Activated T-helper 1 cell treated with anti-CD3 and anti-CD28 coated beads, Interleukin-12 subunit alpha, Interleukin-12 subunit beta, Interleukin-2, Interleukin-4 antibody, amounts not matched to agents 30 ng/mL and 10 ng/mL and 1 ng/mL, durations not matched to agents 14 hours and 24 hours and 36 hours (primary cell): ENCODE measurements at places on chromosomes 3 and 15.

GRCh38 chr15:84832448-84833040, 15.4 kb downstream of the ALPK3 start:
- DNase-seq: no peak

GRCh38 chr3:196127308-196128040, 45.6 kb upstream of the TFRC start:
- DNase-seq: peak; percentile 42

DNA sequence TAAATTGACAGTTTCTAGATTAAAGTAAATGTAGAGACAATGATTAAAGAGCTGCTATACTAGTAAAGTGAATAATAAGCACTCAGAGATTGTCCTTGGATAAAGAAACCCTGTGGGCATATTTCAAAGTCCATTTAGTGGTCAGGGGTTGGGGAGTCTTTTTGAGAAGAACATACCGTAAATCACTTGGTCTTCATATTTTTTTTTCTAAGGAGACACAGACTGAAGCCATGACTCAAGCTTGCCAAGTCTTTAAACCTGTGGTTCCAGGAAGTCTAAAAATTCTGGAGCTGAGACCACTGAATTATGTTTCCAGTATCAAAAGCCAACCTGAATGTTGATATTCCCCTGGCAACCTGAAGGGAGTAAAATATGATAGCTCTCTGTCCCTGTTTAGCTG, 171.0 kb downstream of the TPRG1 start:
- no peak for DNase-seq

DNA sequence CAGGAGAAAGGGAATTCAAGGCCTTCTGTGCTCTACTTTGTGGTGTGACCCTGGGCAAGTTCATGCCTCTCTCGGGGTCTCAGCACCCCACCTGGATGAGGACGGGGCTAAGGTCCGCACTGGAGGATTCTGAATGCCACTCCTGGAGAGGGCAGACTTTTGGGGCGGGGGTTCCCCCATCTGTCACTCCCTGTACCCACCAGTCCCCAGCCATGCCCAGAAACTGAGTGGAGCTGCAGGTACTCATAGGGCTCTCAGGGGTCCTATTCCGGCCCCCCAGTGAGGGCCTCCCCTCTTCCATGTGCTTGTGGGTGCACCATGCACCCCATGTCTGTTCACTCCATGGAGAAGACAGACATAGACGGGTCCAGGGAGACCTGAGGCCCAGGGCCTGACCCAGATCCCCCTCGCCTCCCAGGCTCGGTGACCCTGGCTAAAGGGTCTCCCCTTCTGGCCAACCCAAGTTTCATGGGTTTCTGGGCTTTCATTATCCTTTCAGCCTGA, 26.0 kb downstream of the ACSBG1 start:
- DNase-seq: no peak

DNA sequence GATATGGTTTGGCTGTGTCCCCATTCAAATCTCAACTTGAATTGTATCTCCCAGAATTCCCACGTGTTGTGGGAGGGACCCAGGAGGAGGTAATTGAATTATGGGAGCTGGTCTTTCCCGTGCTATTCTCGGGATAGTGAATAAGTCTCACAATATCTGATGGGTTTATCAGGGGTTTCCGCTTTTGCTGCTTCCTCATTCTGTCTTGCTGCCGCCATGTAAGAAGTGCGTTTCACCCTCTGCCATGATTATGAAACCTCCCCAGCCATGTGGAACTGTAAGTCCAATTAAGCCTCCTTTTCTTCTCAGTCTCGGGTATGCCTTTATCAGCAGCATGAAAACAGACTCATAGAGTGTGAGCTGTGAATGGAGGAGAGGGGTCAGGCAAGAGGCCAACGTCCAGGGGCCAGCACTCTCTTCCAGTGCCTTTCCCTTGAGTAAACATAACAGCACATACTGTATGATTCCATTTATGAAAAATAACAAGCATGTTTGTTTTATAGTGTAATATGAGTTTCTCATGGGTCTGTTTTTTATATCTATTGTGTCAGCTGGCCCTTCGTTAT, 16.3 kb upstream of the LCTL start:
- no peak for DNase-seq

DNA sequence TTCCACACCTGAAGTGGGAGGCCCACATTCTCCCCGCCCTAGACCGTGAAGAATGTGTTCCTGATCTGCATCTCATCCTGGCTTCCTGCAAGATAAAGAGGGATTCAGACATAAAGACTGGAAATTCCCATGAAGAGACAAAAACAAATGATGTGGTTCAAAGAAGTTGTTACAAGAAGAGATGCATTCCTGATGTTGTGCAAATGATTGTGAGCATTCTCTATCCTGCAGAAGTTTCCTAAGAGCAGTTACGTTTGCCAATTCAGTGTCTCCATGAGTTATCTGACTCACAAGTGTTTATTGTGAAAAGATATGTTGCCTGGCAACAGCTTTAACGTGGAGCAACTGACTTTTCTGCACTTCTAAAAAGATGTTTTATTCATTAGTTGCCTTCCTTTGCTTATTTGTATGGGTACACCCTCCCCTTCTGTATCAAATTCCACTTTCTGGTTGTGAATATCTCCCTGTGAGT, 107.8 kb downstream of the ZIC4 start:
- no peak for DNase-seq

GRCh38 chr3:146550743-146551510, 6.5 kb upstream of the PLSCR1 start:
- no peak for DNase-seq

DNA sequence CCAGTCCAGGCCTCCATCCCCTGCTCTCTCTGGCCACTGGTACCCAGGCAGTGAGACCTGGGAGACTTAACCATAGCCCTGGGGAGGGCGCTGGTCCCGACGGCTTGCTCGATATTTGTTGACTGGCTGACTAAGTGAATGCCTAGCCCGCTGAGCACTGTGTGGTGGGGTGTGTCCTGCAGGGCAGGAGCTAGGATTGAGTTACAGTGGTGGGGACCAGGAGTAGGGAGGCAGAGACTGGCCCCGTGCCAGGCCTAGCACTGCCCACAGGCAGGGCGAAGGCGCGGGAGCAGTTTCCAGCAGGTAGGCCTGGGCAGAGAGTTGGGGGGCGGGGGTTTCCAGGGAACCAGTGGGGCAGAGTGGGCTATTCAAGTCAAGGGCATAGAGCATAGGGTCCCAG, at the start of gene VILL:
Gene VILL (plus strand): TSS at position 260 of the 400 bp plus-strand sequence. CDS start 2,887 bp downstream, outside the sequence.
- DNase-seq: no peak

DNA sequence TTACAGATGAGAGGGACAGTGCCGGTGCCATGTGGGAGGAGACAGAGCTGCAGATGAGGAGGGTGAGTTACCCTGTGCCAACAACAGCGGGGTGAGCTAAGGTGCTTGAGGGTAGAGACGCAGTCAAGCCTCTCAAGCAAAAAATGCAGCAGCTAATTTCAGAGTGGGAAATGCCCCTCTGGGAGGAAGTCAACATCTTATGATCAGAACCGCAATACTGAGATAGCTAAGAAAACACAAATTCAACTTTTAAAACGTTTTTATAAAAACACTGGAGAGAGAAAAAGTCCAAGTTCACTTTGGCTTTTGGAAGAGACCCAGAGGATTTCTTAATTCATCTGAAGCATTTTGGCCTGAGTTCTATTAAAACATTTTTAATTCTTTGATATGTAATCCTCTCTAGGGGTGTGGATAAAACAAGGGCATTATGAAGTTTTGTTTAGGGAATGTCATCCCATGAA, 319.2 kb downstream of the SLC9A9 start:
- DNase-seq: no peak

DNA sequence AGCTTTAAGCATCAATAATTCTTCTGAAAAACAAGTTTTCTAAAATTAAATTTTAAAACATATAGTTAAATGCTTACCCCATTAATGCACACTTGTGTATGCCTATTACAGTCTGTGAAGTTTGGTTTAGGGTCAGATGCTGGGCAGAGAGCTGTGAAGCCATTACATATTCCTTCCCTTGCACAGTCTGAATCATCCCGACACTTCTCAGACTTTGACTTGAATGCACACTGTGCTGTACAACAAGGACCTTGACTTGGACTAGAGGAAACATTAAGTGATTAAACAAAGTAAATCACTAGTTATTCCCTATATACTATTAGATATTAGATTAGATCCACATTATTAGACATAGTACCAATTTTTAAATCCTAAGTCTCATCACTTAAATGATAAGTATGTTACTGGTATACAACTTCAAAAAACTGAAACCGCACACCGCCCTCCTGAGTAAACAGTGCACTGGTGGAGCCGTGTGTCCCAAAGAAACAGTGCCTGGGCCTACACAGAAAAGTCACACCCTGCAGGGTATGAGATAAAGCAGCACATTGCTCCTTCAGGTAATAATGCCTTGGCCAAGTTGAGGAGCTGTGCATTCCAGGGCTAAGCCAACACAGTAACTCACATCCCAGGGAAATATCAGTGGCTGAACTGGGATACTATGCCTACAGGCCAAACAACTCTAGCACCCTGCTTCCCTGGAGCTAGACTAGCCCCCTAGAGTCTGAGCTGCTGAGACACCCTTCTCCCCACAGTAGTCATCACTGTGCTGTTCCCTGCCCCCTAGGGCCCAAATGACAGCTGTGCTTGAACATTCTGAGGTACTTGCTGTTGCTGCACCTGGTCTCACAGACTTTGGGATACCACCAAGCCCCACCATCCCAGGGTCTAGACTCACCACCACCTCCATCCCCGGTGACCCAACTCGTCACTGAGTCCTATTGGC, 137.5 kb downstream of the ADAM10 start:
- DNase-seq: no peak

GRCh38 chr15:68303560-68304436, 26.3 kb downstream of the FEM1B start:
- no peak for DNase-seq
